ENCODE measurements at places on chromosomes 3 and 15.

DNA sequence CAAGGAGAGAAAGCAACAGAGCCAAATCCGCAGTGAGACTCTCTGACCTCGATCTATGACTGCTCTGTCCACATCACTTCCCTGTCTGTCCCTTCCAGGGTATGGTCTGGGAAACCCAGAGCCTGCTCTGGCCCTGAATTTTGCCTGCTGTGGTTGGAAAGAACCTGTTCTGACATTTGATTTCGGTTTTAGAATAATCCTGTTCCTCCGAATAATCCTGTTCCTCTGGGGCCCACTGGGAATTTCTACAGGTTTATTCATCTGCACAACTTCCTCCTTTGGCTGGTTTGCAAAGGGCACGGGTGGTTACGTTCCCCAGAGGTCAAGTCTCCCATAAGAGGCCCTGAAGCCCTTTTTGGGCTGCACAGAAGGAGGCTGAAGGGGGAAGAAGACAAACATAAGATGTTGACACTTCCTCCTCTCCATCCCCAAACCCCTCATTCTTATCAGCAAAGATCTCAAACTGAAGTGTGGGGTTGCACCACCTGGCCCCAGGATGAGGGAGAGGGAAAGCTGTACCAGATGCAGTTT lies 10.6 kb downstream of the LAMP3 start:
- no peak for DNase-seq

DNA sequence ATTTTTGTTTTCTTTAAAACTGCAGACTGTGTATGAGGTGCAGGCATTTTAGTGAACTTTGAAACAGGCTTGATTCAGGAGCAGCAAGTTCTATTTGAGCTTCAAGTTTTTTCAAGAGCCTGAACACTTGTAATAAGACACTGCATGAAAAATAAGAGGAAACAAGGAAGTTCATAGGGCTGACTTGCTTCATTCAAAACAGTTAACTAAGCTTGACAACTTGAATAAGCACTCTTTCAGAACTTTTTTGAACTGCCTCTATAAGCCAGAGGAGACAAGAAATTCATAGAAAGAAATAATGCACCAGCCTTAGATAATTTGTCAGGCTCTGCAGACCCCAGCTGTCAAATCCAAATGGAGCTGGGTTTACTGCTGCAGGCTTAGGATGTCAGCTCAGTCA lies 130.2 kb downstream of the SSR3 start:
- DNase-seq: no peak

DNA sequence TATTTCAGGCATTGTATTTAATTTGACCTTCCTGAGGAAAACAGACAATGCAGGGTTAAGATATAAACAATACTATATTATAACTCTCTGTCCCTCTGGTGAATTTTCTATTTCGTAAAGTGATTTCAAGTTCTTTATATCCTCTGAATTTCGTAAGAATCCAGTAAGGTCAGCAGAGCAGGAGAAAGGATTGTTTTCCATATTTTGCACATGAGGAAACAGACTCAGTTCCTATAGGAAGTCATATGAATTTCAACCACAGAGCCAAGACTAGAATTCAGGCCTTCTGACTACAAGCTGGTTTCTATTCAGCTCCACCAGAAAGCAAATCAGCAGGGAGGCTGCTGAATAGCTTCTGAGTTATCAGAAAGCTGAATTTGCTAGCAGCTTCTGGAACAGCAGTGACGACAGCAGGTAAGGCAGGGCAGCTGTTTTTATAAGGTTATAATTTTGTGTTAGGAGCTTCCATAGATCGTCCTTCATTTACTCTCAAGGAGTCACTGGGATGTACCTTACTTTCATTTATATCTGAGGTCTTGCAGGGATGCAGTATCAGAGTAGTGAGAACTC lies 11.1 kb upstream of the PLAAT1 start:
- no peak for DNase-seq

GRCh38 chr3:89113893-89114840 lies 6.7 kb downstream of the EPHA3 start:
- DNase-seq: peak; percentile 64

GRCh38 chr3:99753268-99753975 lies 64.2 kb upstream of the CMSS1 start:
- peak; percentile 31 for DNase-seq

DNA sequence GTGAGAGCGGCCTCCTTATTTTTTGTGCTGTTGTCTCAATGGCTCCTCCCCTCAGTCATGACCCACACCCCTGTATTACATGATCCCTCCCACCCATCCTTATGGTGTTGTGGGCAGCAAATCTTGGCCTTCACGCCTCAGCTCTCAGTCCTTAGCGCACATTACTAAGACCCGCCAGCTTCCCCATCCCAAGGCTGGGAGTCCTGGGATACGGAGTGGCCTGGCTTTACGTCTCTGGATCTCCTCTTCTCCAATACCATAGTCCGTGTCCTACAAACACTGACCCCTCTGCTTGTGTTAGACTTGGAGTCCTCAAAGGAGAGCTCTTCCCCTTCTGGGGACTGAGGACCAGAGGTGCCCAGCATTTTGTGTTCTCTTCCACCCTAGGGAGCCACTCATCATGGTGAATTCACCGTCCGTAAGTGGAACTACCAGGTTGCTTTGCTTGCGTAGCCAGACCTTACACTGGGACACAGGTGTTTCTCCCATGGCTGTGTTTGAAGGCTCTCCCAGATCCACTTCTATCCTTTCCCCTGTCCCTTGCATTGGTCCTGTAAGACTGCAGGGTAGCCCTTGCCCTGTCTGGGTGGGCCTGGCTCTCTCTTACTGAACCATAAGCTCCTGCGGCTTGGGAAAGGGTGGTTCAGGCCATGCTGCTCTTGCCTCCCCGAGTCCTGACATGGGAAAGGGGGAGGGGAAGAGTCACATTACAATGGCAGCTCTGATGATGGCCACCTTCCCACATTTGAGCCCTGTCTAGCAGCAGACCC lies 13.6 kb downstream of the GRM2 start:
- no peak for DNase-seq

- no peak for DNase-seq
These were observed 70.4 kb upstream of the PCSK6 start for GRCh38 chr15:101559952-101560351.

DNA sequence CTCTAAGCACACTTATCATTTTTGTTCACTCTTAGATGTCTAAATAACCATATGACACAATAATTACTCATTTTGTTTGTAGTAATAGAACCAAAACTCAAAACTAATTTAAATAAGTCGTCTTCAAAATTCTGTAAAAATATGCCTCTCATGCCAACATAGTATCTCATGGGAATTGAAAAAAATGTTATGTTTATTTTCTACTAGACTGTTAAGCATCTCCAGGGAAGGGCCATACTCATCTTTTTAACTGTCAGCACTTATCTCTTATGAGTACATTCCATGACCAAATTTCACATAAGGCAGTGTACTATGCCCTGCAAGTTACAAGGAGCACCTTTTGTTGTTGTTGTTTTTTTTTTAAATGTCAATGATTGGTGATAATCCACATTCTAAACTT lies 18.3 kb upstream of the USF3 start:
- no peak for DNase-seq

GRCh38 chr3:136617198-136617597 lies 135.0 kb downstream of the STAG1 start:
- no peak for DNase-seq

GRCh38 chr3:192336286-192336685 lies 391.1 kb downstream of the FGF12 start:
- no peak for DNase-seq

DNA sequence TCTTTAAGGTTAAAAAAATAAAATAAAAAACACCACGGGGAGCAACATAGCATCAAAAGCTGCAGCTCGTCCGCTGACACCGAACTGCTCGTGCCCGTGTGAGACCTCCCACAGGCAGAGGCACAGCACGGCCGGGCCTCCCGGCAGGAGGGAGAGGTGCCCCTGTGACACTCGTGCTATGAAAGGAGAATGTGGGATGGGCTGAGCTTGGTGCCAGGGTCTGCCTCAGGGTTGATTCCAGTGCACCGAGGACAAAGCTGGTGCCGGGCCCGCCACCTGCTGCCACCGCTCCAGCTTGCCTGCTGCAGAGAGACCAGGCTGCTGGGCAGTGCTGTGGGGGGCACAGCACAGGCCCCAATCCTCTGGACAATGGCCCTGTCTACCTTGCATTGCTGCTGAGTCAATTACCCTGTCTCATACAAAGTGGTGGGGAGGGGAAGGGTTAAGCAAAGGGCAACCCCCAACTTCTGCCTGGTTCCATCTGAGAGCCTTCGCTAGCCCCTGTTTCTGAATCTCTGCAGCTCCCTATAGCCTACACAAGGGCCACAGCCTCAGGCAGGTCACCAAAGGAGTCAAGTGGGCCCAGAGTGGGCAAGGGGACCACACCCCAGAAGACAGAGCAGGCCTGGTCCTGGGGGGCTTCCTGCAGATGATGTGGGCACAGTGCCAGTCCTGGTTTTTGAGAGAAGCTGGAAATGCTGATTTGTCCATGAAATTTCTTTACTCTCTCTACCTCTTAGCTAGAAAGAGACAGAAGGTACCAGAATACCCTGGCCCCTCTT lies 74.0 kb upstream of the SNRPA1 start:
- no peak for DNase-seq

GRCh38 chr15:42474827-42475226 lies 16.1 kb downstream of the ZNF106 start:
- DNase-seq: no peak

- DNase-seq: no peak
These were observed 116.5 kb downstream of the LRRK1 start for GRCh38 chr15:101035611-101036010.

DNA sequence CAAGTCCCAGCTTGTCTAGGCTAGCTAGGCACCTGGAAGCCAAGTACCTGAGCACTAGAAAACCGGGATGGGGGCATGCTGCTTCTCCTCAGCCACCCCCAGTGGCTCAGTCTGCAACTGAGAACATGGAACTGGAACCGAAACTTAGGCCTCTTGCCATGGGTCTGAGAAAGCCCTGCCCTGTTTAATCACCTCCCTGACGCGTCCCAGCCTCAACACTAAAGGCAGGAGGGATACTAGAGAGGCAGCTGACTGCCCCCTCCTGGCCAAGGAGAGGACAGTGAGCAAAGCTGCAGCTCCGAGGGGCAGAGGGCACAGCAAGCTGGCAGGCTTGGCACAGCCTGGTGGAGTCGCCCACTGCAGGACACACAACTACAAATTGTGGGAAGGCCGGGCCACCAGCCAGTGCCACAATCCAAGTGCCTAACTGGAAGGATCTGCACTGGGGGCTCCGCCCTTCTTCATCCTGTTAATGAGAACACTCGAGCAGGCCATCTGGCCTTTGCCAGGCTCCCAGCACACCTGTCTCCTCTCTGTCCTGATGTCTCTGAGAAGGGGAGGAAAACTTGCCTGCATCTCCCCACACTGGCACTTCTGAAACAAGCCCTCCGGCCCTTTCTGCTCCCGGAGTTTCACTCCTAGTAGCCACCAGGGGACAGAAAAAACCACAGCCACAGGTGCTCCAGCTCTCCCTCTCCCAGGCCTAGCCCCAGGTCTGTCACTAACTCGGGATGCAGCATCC lies 53.7 kb downstream of the BDH1 start:
- DNase-seq: no peak

DNA sequence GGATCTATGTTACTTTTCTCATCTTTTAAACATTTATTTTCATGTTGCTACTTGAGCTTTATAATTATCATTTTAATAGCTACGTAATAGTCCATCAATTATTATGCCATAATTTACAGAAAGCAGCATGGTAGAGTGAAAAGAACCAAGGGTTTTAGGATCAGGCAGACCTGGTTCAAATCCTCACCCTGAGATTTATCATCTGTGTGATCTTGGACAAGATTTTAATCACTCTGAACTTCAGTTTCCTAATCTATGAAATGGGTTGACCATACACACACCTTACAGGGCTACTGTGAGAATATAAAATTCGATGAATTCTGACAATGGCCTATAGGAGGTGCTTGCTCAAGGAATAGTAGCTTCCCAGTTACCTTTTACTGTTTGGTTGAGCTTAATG lies 27.1 kb downstream of the BOC start:
- no peak for DNase-seq

DNA sequence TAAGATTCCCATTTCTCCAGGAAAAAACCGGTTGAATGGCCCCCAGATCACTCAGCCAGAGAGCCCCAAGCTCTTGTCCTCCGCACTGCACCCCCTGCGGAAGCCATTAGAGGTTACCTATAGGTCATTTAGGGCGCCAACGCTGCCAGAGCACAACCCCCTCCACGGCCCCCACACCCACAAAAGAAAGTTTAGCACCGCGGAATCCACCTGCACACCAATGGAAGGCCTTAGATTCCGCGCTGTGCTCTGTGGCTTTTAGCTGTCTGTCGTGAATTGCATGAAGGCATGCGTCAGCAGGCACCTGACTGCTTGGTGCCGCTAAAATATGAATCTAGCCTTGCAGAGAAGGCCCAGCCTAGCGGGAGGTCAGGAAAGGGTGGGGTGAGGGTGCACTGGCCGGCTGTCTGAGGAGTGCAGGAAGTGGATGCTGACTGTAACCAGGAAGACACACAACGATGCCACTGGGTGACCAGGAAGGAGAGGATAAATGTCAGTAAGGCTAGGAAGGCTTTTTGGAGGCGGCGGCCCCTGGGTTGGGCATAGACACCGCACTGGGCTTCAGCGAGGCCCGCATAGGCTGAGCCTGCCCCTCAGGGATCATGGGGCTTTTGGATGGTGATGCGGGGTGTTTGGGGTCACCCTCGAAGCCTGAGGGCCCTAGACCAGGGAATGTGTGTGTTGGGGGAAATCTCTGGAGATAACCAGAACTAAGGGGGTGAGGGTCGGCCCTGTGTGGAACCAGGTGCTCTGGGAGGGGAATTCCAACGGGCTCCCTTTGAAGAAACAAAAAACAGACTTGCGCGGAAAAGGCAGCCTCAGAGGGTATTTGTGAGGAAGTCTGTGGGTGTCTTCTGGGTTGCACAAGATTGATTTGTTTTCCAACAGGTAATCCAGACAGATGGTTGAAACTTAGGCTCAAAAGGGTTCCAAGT lies 976 bp upstream of the NUP210 start:
- DNase-seq: no peak

- no peak for DNase-seq
These were observed 69.8 kb downstream of the SH3GL3 start for GRCh38 chr15:83516935-83517334.

- DNase-seq: no peak
These were observed 160.6 kb downstream of the EPHA3 start for GRCh38 chr3:89268059-89268458.

GRCh38 chr3:108862865-108863798 lies 40.5 kb downstream of the TRAT1 start:
- DNase-seq: no peak

DNA sequence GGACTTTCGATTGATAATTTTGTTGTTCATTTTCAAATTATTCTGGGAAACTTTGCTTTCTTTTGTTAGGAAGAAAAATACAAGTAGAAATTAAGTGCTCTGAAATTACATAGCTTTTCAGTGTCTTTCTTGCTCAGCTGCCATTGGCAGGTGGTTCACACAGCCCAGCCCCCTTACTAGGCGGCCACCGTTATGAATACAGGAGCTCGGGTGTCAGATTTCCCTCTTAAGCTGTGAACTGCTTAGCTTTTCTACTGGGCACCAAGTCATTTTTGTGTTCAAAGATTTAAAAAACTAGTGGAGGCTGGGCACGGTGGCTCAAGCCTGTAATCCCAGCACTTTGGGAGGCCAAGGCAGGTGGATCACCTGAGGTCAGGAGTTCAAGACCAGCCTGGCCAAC lies 55.2 kb downstream of the HMG20A start:
- no peak for DNase-seq

- no peak for DNase-seq
These were observed 566.6 kb downstream of the GOLGA6L6 start for GRCh38 chr15:19974998-19975397.

GRCh38 chr3:134237454-134238145 lies 13.1 kb downstream of the RYK start:
- no peak for DNase-seq

- DNase-seq: no peak
These were observed 7.3 kb downstream of the ADAM10 start for GRCh38 chr15:58742022-58742813.

All from iPS DF 6.9 (cell line).